ENCODE measurements at places on chromosomes 7 and 10. TPM values are rescaled to one million over a fixed set of nuclear protein-coding genes. Genes with fewer than 3 reads are reported as not detected.

Gene TAS2R4
- total RNA-seq = 1.3 TPM

Gene SLF2
- total RNA-seq = 25.2 TPM

Gene ZNF92
- 18.0 TPM for total RNA-seq

Gene DKK1
- total RNA-seq = 1,709 TPM

Gene LYZL2
- total RNA-seq = not detected

Gene ODAD2
- total RNA-seq = not detected

Gene TRIM50
- not detected for total RNA-seq

Gene NEURL1
- 0.91 TPM for total RNA-seq

Gene C7orf57
- total RNA-seq = not detected

Gene CRTAC1
- total RNA-seq = not detected

DNA sequence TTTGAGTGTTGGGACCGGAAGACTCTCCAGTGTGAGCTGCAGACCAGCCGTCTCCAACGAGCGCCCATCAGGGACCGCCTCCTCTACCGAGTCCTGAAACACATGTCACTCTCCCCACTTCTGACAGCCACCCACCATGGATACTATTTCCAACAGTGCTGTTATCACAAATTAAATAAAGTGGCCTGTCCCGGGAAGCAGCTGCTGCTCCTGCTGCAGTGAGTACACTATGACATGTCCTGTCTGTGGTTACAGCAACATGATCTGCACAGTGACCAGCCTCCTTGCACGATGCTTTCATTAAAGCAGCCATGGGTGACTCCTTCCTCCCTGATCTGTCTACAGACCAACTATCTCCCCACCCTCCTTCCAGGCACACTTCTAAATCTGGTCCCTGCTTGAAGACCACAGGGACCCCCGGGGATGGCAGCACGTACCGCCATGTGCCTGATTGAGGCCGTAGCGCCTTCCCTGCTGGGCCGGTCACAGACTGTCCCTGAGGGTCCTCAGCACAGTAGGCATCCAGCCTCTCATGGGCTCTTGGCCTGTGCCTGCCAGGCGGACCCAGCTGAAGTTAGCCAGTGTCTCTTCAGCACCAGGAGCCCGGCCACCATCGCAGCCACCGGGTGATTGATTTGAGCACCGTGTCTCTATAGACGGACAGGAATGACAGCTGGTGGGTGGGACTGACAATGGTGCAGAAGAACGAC lies 58.8 kb downstream of the TCERG1L start:
- H3K4me1 ChIP-seq = no peaks in the 10 kb centered on the region
- H3K4me3 ChIP-seq = no peak overlapping the region
- no peak overlapping the region for H3K27ac ChIP-seq
- no peaks in the 10 kb centered on the region for H3K36me3 ChIP-seq

GRCh38 chr10:639751-640672 lies 49.5 kb downstream of the DIP2C start:
- no peak overlapping the region for H3K4me3 ChIP-seq
- no peak overlapping the region for H3K27ac ChIP-seq
- peaks cover 5% of the 10 kb centered on the region for H3K4me1 ChIP-seq

GRCh38 chr10:85638797-85639196 lies 727.8 kb downstream of the GRID1 start:
- no peaks in the 10 kb centered on the region for H3K36me3 ChIP-seq
- H3K4me3 ChIP-seq = no peak overlapping the region
- peaks cover 34% of the 10 kb centered on the region for H3K4me1 ChIP-seq
- no peak for DNase-seq
- no peak overlapping the region for H3K27ac ChIP-seq

DNA sequence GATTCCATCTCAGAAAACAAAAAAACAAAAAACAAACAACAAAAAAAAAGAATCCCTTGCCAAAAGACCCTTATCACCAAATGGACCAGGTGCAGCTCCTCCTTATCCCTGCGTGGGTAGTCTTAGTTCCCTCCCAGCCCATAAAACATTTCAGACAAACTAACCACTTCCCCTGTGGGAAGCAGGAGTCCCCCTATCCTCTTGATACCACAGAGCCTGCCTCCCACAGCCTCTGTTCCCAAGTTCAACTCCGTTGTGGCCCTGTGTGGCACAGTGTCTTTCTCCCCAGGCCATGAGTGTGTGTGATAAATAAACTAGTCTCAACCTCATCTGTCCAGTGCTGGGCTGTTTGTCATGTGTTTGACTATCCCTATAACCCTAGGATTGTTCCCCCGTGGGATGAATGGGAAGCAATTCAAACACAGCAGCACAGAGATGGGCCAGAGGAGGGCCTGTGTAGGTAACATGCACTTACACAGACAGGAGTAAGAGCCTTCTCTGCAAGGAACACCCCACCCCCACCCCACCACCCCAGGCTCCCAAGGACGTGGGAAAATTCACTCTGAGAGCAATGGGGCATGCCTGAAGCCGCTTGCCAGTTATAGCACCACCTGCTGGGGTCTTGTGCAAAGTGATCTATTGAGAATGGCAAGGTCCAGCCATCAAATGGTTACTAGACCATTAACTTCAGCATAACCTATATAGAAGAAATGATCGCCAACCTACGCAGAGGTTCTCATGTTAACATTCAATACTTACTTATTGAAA lies 147.1 kb upstream of the GHITM start:
- no peaks in the 10 kb centered on the region for H3K27me3 ChIP-seq
- H3K36me3 ChIP-seq = no peaks in the 10 kb centered on the region
- H3K27ac ChIP-seq = no peak overlapping the region
- H3K4me3 ChIP-seq = no peak overlapping the region
- peak; percentile 45 for DNase-seq
- no peaks in the 10 kb centered on the region for H3K4me1 ChIP-seq

GRCh38 chr10:10910634-10911033 lies 107.0 kb upstream of the CELF2 start:
- DNase-seq = no peak
- peaks cover 5% of the 10 kb centered on the region for H3K4me1 ChIP-seq
- H3K4me3 ChIP-seq = no peak overlapping the region
- no peaks in the 10 kb centered on the region for H3K36me3 ChIP-seq

- H3K27me3 ChIP-seq = no peaks in the 10 kb centered on the region
- no peak for DNase-seq
- no peak overlapping the region for H3K27ac ChIP-seq
These were observed 54.9 kb downstream of the DOCK1 start for GRCh38 chr10:126959906-126960685.

- peak; percentile 41 for DNase-seq
- H3K27ac ChIP-seq = no peak overlapping the region
- peaks cover 7% of the 10 kb centered on the region for H3K4me1 ChIP-seq
These were observed 809 bp downstream of the HOXA9 start for GRCh38 chr7:27164367-27165088.

DNA sequence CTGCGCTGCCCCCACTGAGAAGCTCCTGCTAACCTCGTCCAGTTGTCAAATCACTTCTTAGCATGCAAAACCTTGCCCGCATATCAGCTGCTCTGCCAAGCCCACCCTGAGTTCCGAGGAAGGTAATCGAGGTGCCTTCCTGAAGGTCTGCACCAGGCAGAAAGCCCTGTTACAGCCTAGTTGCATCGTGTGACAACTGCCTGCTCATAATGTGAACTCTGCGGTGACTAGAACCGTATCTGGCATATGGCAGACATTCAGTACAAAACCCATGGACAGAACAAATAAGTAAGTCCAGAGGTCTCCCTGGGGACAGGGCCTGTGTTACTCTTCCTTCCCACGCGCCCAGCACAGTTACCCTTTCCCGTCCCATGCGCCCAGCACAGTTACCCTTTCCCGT lies 394.3 kb downstream of the DNAJB6 start:
- DNase-seq = no peak
- no peaks in the 10 kb centered on the region for H3K4me1 ChIP-seq
- no peak overlapping the region for H3K27ac ChIP-seq
- H3K27me3 ChIP-seq = no peaks in the 10 kb centered on the region
- no peaks in the 10 kb centered on the region for H3K36me3 ChIP-seq

- no peak overlapping the region for H3K4me3 ChIP-seq
- peak overlapping the region; percentile 62 for H3K27ac ChIP-seq
- DNase-seq = no peak
- peaks cover 45% of the 10 kb centered on the region for H3K4me1 ChIP-seq
- H3K36me3 ChIP-seq = peaks cover 3% of the 10 kb centered on the region
These were observed 91.4 kb upstream of the AGBL3 start for GRCh38 chr7:134894928-134895327.

- H3K4me3 ChIP-seq = no peak overlapping the region
- H3K4me1 ChIP-seq = no peaks in the 10 kb centered on the region
- no peak overlapping the region for H3K27ac ChIP-seq
- DNase-seq = no peak
These were observed 167.2 kb upstream of the HGF start for GRCh38 chr7:81937091-81937490.

GRCh38 chr7:53048638-53049037 lies 13.2 kb downstream of the POM121L12 start:
- no peak overlapping the region for H3K4me3 ChIP-seq
- H3K27ac ChIP-seq = no peak overlapping the region
- DNase-seq = no peak
- no peaks in the 10 kb centered on the region for H3K36me3 ChIP-seq
- H3K4me1 ChIP-seq = no peaks in the 10 kb centered on the region

GRCh38 chr10:30818010-30818660 lies 188.6 kb upstream of the LYZL2 start:
- no peaks in the 10 kb centered on the region for H3K4me1 ChIP-seq
- H3K27me3 ChIP-seq = no peaks in the 10 kb centered on the region
- no peak overlapping the region for H3K4me3 ChIP-seq
- no peaks in the 10 kb centered on the region for H3K36me3 ChIP-seq

DNA sequence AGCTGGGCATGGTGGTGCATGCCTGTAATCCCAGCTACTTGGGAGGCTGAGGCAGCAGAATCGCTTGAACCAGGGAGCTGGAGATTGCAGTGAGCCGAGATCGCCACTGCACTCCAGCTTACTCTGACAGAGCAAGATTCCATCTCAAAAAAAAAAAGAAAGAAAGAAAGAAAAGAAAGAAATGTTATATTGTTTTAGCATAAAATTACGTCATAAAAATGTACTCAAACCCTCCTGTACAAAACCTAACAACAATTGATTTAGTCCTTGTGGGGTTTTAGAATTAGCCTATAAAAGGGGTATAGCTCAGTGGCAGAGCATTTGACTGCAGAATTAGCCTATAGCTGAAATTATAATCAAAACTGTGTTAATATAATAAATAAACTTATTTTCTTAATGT lies 27.9 kb downstream of the PIK3AP1 start:
- H3K4me1 ChIP-seq = no peaks in the 10 kb centered on the region
- DNase-seq = no peak
- no peak overlapping the region for H3K4me3 ChIP-seq
- H3K27me3 ChIP-seq = no peaks in the 10 kb centered on the region

DNA sequence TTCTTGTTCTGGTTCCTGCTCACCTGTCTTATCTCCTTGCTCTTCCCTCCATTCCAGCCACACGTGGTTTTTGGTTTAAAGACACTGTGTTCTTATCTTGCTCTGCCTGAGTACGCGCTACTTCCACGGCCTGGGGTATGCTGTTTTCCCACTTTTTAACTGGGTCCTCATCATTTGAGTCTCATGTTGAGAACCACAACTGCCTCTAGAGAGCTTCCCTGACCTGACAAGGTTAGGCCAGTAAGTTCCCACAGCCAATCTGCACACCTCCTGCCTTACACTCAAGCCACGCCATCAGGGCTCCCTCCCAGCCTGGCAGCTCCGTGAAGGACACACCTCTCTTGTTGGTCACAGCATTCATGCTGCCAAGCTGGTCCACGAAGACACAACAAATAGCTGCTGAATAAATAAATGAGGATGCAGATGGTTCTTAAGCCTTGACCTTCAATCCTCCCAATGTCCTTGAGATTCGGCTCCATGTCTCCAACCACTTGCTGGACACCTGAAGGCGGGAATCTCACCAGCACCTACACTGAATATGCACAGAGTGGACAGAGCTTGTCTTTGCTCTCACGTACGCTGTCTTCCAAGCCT lies 201.7 kb upstream of the KLF14 start:
- no peaks in the 10 kb centered on the region for H3K27me3 ChIP-seq
- DNase-seq = no peak
- H3K4me3 ChIP-seq = no peak overlapping the region
- H3K36me3 ChIP-seq = no peaks in the 10 kb centered on the region
- no peaks in the 10 kb centered on the region for H3K4me1 ChIP-seq

DNA sequence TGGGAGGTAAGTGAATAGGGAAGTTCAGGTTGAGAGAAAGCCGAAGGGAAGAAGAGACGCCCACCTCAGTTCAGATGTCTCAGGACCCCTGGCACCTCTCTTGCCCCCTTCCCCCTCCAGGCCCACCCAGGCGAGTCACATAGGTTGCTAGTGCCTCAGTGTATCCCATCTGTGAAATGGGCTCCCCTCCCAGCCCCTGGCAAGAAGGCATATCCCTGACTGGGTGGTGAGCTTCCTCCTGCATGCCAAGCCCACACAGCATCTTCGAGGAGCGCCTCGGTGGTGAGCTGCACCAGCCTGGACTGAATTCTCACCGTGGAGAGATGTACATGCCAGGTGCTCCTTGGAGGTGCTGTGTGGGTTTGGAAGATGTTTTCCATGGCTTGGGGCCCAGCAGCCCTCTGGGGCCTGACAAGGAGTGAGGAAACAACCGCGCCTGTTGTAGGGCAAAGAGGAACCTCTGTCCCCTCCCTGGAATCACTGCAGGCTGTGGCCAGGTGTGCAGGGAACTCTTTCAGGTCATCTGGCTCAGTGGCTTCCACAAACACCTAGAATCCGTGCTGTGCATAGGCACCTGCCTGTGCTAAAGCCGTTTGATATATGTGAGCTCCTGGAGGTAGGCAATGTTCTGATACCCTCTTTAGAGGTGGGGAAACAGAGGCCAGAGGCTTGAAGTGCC lies 45.1 kb downstream of the UNC5B start:
- peaks cover 3% of the 10 kb centered on the region for H3K4me1 ChIP-seq

GRCh38 chr7:1083729-1084657 lies 3.9 kb upstream of the GPER1 start:
- no peaks in the 10 kb centered on the region for H3K36me3 ChIP-seq
- no peak overlapping the region for H3K4me3 ChIP-seq
- no peaks in the 10 kb centered on the region for H3K27me3 ChIP-seq

GRCh38 chr7:143877098-143877497 lies 24.9 kb downstream of the TCAF1 start:
- no peaks in the 10 kb centered on the region for H3K4me1 ChIP-seq
- no peak overlapping the region for H3K4me3 ChIP-seq
- no peaks in the 10 kb centered on the region for H3K27me3 ChIP-seq
- peaks cover 4% of the 10 kb centered on the region for H3K36me3 ChIP-seq

- no peaks in the 10 kb centered on the region for H3K27me3 ChIP-seq
- H3K4me3 ChIP-seq = no peak overlapping the region
- DNase-seq = no peak
- H3K27ac ChIP-seq = no peak overlapping the region
These were observed 28.9 kb downstream of the CCM2 start for GRCh38 chr7:45028920-45029344.

Measured in Caco-2 (cell line).